ENCODE measurements at places on chromosomes 11 and 22.

DNA sequence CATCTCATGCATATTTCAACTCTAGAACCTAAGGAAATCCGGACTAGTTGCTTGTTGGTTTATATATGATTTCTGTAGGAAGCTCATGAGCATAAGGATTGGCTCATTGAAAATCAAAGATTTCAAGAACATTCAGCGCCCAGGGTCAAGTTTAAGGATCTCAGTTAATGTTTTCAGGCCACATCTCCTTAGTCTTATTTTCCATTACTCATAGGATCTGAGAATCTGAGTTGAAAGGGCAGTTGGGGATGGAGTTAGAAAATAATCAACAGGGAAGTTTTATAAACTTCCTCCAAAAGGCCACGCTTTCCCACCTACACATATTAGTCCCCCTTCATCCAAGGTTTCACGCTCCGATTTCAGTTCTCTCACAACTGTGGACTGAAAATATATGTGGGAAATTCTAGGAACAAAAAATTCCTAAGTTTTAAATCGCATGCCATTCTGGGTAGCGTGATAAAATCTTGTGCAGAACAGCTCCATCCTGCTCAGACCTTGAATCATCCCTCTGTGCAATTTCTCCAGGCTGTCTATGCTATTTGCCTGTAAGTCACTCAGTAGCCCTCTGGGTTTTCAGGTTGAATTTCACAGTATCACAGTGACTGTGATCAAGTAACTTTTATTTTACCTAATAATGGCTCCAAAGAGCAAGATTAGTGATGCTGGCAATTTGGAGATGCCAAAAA, 160.2 kb downstream of the KIRREL3 start:
- no peak for DNase-seq

DNA sequence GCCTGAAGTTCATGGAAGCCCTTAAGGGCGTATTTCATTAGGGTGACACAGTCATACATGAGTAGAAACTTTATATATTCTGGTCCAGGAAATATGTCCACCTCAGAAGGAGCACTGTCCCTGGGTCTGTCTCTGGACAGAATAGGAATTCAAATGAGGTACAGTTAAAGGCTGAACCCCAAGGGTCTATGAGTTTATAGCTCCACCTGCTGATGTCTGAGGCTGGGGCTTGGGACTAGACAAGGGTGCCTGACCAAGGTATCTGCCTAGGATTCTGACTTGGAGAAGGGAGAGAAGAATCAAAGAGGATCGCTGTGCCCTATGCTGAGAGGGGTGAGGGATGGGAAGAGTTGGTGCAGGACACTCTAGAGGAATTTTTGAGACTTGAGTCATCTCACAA, 14.9 kb downstream of the HEPHL1 start:
- no peak for DNase-seq

DNA sequence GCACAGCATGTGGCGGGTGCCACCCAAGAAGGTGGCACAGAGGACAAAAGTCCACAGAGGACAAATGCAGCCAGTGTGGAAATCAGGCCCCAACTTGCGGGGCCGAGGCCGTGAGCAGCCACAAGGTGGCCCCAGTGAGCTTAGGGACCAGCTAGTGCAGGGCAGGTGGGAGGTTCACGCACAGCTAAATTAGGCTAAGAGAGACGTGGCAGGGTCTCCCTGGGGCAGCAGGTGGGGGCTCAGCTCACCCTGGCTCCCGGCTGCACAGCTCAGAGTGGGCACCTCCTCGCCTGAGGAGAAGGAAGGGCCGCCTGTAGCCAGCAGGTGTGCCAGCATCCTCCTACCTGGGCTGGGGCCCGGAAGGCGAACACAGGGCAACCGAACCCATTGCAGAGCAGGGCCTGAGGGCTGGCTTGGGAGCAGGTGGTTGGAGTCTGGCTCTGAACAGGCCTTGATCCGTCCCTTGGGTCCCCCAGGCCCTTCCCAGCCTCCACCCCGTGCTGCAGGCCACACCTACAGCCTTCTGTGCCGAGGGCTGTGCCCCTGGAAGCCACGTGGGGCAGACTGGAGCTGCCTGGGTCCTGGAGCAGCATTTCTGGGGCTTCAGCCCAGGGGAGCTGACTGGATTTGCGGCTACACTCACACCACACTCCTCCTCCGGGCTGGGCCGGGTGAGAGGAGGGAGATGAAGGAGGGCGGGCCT, 26.1 kb upstream of the CELSR1 start:
- DNase-seq: peak; percentile 80

DNA sequence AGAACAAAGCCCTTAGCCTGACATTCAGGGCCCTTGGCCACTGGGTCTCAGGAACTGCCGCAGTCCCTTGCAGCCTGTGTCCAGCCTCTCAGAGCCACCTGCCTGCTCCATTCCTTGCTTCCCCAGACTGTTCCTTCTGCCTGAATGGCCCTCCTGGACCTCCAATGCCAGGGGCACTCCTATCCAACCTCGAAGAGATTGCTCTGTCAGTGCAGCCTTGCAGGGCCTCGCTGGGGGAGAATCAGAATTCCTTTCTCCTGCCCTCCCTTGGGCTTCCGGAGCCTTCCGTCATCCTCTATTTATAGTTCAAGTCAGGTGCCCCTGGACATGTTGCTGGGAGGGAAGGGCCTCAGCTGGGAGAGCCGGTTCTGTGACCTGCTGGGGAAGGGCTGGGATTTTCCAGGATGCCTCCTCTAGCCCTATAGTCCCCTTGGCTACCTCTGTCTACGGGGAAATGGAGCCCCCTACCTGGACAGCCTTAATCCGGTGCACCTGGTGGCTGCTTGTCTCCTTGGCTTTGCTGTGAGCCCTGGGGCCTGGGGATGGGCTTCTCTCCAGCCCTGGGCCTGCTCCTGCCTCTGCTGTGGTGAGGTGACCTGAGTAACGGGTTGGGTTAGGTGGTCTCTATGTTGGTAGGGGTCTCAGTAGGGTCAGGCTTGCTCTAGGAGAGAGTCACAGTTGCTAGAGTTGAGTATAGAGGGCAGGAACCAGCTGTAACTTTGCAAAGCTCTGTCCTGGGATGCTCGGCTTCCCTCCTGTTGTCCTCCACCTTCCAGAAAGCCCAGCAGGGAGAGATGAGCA, 45.9 kb upstream of the SYT7 start:
- DNase-seq: no peak

- no peak for DNase-seq
These were observed 12.7 kb upstream of the OR8K1 start for GRCh38 chr11:56333156-56333555.

GRCh38 chr11:11558826-11559225, 63.0 kb downstream of the GALNT18 start:
- DNase-seq: no peak

DNA sequence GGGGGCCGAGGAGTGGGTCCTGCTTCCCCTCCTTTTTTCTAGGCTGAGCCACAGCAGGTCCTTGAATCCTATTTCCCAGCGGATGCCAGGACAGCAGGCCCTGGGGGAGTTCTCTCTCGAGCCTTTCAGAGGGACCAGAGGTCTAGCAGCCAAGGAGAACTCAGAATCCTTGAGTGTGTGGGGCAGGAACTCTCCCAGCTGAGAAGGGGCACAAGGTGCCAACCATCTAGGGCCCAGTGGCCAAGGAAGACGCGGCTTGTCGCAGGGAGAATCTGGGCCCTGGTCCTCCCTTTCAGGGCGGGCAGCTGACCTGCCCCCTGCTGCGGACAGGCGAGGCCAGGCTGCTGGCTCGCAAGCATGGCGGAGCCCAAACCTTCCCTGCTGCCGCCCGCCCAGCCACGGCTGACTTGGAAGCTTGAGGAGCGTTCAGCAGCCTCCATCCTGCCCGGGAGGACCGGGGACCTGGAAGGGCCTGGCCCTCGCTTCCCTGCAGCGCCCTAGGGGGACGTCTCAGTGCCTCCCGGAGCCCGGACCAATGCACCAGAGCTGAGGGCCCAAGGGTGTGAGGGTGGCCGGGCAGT, 972 bp upstream of the TSSC4 start:
- DNase-seq: peak; percentile 14

DNA sequence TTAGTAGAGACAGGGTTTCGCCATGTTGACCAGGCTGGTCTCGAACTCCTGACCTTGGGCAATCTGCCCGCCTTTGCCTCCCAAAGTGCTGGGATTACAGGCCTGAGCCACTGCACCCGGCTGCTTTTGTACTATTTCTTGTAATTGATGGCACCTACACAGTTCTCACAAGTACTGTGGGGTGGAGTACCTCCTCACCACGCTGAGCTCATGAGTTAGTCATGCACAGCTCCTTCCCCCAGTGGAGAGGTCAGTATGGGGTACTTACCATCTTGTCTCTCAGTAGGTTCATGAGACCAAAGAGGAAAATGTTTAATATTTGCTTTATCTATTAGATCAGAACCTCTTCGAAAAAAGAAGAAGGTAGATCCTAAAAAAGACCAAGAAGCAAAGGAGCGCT, 2.1 kb downstream of the MRPL40 start:
- no peak for DNase-seq

DNA sequence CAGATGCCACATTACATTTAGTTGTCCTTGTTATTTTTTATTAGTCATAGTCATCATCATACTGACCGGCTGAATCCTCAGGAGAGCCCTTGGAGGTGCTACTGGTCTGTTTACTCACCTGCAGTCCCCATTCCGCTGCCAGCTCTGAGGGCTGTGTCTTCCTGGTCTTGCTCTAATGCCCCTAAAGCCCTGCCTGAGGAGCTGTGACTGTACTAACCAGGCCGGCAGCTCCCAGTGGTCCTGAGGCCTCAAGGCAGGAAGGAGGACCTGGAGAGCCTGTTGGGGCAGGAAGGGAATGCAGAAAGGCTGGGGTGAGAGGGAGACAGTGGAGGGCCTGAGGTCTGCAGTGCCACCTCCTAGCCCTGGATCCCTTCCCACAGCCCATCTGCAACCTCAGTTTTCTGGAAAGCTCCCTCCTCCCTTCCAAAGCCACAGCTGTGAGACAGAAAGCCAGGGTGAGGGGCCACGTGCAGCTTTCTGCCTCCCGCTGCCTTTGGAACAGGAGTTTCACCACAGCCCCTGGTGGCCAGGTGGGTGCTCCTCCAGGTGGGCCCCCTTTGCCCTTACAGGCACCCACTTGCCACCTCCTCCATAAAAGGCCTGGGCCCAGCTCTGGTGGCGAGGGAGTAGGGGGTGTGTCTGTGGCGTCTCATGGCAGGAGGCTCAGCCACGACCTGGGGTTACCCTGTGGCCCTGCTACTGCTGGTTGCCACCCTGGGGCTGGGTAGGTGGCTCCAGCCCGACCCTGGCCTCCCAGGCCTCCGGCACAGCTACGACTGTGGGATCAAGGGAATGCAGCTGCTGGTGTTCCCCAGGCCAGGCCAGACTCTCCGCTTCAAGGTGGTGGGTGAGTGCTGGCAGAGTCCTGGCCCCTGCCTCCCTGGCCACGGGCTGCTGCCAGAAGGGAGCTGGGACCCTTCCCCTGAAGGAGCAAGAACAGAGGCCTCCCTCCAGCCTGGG, at the start of gene ZP1:
Gene ZP1, plus strand, starts transcription at position 632 of the 960 bp plus-strand sequence. Its CDS starts 20 bp downstream, at position 652.
- DNase-seq: no peak

GRCh38 chr11:22785251-22785650, 44.4 kb downstream of the SVIP start:
- DNase-seq: no peak

DNA sequence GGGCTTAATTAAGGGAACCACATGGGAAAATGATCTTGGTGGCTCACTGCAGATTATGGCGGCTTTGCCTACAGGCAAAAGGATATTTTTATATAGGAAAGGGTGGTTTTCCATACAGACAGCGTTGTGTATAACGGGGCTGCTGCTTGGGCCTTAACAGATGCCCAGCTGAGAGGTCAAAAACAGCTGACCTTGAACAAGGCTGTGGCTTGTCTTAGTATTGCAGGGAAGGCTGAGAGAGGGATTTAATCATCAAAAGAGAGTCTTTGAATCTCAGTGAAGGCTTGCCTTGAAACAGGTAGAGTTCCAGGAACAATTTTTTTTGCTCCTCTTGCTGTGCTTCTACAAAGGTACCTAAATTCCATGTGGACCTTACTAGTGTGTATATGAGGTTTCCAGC, 301.6 kb upstream of the C11orf87 start:
- DNase-seq: no peak

- DNase-seq: no peak
These were observed 24.3 kb downstream of the STX3 start for GRCh38 chr11:59779487-59779886.

DNA sequence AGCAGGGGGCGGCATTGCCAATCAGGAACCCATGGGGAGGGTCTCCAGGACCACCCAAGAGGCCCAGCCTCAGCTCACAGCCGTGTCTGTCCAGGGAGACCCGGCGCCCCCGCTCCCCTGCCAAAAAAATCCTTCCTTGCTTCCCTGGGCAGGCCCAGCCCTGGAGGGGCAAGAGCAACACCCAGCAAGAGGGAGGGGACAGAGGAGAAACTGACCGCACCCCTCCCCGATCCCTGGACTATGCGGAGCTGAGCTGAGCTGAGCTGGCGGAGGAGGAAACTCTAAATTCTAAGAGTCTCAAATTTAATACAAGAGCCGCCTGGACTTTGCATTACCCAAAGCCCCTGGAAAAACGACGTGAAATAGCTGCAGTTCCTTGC, 52.0 kb upstream of the SHISAL1 start:
- no peak for DNase-seq

DNA sequence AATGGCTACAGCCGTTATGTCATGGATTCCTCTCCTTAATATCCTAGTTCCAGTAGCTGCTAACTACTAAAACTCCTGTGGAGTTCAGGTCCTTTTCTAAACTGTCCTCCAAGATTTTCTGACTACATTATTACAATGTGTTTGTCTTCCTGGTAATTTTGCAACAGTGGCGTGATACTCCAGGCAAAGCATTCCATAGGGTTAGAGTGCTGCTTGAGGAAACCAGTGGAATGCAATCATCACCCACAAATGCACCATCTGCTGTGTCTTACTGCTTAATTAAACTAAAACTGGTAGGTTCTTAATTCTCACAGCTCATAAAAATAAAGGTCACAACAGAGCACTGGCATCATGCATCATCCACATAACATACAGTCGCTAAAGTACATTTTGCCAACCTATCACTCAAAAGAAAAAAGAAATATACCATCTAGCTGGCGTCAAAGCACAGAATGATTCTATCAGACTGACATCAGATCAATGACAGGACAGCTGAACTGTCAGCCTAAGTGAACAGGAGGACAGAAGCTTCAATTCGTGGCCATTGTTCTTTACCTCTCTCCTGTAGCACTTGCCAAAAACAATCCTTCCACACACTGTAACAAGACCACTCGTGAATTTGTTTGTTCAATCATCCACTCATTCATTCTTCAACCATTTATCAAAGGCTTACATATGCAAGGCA, 182.5 kb downstream of the CADM1 start:
- DNase-seq: no peak

DNA sequence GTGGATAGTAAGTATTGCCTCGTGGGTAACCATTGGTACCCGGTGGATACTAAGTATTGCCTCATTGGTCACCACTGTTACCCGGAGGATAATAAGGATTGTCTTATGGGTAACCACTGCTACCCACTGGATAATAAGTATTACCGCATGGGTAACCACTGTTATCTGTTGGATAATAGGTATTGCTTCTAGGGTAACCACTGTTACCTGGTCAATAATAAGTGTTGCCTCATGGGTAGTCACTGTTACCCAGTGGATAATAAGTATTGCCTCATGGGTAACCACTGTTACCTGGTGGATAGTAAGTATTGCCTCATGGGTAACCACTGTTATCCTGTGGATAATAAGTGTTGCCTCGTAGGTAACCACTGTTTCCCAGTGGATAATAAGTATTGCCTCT, 22.6 kb upstream of the NXPE4 start:
- DNase-seq: no peak
